GM23338 (cell line): ENCODE measurements at places on chromosomes 13 and 19.

GRCh38 chr13:97802213-97802612 lies 151.3 kb upstream of the IPO5 start:
- no peak for DNase-seq
- H3K36me3 ChIP-seq: no peaks in the 10 kb centered on the region
- H3K27me3 ChIP-seq: no peaks in the 10 kb centered on the region

- no peaks in the 10 kb centered on the region for H3K27me3 ChIP-seq
- peaks cover 20% of the 10 kb centered on the region for H3K4me1 ChIP-seq
- H3K4me3 ChIP-seq: no peak overlapping the region
- no peaks in the 10 kb centered on the region for H3K36me3 ChIP-seq
- no peak for DNase-seq
Measured at GRCh38 chr19:42466521-42467182, 23.9 kb upstream of the CXCL17 start.

GRCh38 chr13:59277106-59277505 lies 886.6 kb downstream of the DIAPH3 start:
- no peaks in the 10 kb centered on the region for H3K36me3 ChIP-seq
- H3K4me1 ChIP-seq: peaks cover 4% of the 10 kb centered on the region; the same call in 1 of the 2 replicates
- no peak overlapping the region for H3K4me3 ChIP-seq
- no peak for DNase-seq
- peaks cover 14% of the 10 kb centered on the region for H3K27me3 ChIP-seq

DNA sequence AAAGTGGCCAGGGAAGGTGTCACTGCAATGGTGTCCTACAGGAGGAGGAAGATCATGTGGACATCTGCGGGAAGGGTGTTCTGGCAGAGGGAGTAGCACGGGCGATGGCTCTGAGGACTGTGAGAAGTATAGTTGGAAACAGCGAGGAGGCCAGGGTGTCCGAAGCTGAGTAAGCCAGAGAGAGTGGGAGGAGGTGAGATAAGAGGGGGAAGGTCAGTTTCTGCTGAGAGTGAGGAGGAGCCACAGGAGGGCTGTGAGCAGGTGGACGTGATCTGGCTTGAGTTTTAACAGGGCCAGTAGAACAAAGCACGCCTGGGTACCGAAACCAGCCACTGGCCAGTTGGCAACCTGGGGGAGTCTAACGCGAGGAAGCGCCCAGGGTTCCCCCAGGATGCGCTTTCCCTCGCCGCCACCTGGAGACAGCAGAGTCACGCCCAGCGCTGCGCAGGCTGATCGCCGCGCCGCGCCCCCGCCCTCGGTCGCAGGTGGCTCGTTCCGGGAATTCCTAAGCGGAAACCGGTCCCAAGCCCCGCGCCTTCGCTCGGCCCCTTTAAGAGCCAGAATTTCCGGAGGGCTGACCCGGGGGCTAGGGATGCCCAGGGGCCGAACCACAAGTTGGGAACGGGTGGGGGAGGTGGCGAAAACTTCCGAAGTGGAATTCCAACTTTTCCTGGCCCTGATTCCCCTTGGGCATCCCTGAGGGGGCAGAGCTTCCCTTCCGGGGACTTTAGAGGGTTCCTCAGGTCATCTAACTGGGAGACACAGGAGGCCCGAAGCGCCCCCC lies 1.1 kb upstream of the LSR start:
- H3K4me1 ChIP-seq: peaks cover 12% of the 10 kb centered on the region
- peaks cover 8% of the 10 kb centered on the region for H3K36me3 ChIP-seq
- peak; percentile 99 for DNase-seq
- H3K4me3 ChIP-seq: peak overlapping the region; percentile 83
- H3K27ac ChIP-seq: peak overlapping the region; percentile 100

DNA sequence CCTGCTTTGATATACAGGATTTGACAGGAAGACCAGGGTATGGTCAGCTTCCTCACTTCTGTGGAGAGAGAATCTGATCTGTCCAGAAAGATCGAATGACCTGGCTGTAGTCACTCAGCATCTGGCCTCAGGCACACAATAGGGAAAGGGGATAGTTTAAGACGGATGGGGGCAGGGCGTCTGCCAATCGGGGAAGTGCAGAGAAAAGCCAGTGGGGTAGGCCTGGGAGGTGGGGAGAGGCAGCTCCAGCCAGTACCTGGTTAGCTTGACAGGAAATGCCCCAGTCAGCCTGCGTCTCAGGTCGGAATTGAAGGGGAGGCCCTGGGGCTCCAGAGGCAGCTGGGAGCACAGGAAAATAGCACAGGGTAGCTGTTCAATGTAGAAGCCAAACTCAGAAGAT lies 12.4 kb downstream of the ZNF444 start:
- no peaks in the 10 kb centered on the region for H3K27me3 ChIP-seq
- peak overlapping the region; percentile 87 for H3K27ac ChIP-seq
- peak; percentile 90 for DNase-seq
- H3K36me3 ChIP-seq: no peaks in the 10 kb centered on the region
- H3K4me3 ChIP-seq: peak overlapping the region; percentile 23

DNA sequence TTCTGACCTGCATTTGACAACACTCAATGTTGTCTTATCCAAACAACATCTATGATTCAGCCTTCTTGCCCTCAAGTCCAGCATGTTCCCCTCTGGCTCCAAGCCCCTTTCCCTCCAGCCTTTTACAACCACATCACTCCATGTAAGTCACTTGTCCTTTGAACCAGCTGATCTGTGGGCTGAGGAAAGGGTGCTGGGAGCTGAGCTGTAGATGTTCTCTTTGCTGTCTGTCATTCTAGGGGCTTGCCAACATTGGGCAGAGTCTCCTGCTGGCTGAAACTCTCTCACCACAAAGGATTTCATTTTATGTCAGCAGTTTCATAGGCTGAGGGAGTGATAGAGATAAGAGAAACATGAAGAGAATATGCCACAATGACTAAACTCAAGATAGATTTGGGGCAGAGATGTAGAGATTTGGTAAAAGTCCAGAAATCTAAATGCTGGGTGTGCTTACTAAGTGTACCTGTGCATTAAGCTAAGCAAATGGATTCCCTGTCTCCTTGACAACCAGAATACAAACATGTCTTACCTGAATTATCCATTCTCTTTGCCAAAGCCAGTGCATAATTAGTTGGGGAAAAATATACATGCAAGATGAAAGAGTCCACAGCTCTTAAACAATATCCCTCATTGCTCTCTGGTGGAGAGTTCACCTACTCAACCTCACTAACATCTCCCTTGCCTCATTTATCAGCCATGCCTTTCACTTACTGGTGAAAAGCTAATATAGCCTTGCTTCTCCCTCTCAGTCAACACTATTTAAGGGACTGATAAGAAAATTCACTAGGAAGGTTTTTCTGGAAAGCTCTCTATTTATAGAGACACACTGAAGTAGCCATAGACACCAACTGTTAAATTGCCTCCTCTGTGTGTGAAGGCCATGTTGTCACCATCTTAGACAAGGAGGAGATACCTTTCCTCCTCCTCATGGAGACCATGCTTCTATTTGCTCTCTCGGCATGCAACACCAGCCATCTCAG lies 175.5 kb upstream of the SERP2 start:
- no peaks in the 10 kb centered on the region for H3K36me3 ChIP-seq
- no peak for DNase-seq
- no peak overlapping the region for H3K4me3 ChIP-seq
- no peak overlapping the region for H3K27ac ChIP-seq
- H3K4me1 ChIP-seq: no peaks in the 10 kb centered on the region
- H3K27me3 ChIP-seq: no peaks in the 10 kb centered on the region

- no peak for DNase-seq
- no peak overlapping the region for H3K27ac ChIP-seq
- H3K4me1 ChIP-seq: no peaks in the 10 kb centered on the region
- no peaks in the 10 kb centered on the region for H3K27me3 ChIP-seq
Measured at GRCh38 chr13:90270226-90270625, 1077.3 kb upstream of the MIR17HG start.

DNA sequence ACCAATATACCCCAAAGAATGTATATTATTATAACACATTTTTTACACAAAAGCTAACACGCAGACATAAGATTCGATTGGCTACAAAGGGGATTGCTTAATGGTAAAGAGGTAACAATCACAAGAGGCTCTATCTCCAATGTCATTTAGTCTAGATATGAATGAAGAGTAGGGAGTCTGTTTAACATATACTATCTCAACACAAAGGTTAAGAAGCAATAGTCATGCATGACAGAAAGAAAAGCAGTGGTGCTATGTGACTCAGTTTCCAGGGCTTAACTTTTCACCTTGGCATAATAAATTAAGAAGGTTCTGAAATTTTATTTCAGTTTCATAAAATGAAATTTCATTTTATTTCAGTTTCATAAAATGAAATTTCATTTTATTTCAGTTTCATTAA lies 33.3 kb downstream of the UFM1 start:
- H3K4me1 ChIP-seq: peaks cover 6% of the 10 kb centered on the region
- no peak overlapping the region for H3K4me3 ChIP-seq
- no peak overlapping the region for H3K27ac ChIP-seq
- no peaks in the 10 kb centered on the region for H3K27me3 ChIP-seq

- no peaks in the 10 kb centered on the region for H3K27me3 ChIP-seq
- peak; percentile 97 for DNase-seq
- H3K4me1 ChIP-seq: peaks cover 22% of the 10 kb centered on the region
- peak overlapping the region; percentile 92 for H3K27ac ChIP-seq
- H3K36me3 ChIP-seq: peaks cover 27% of the 10 kb centered on the region
- H3K4me3 ChIP-seq: peak overlapping the region; percentile 95
Measured at GRCh38 chr19:49677901-49678674, 1.0 kb downstream of the PRMT1 start.

DNA sequence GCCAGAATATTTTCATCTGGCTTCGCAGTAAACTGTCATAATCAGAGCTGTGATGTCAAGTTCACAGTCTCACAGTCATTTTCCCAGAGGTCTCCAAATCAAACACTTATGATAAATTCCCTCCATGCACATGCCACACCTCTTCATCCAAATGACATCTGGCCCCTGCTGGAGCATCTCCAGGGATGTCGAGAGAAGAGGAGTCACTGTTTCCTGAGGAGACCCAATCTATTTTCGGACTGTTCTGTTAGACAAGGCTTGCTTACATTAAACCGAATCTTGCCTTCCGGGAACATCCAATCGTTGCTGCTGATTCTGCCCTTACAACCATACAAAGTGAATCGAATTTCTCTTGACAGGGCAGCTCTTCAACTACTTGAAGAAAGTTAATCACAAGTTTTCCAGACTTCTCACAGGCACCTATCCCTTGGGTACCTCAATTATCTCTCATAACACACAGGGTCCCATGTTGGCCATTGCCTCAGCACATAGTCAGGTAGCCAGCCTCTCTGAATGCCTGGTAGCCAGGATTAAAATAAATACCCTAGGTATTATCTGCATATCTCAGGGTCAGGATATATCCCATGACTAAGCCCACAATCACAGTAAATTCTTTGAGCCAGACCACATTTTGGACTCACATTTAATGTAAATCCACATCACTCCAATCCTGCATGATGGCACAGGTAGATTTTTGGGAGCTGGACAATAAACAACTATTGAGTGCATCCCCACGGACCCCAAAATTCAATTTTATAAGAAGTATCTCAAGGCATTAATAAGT lies 182.5 kb downstream of the ABCC4 start:
- peaks cover 10% of the 10 kb centered on the region; the same call in 1 of the 2 replicates for H3K4me1 ChIP-seq
- no peak for DNase-seq
- H3K36me3 ChIP-seq: no peaks in the 10 kb centered on the region
- no peaks in the 10 kb centered on the region for H3K27me3 ChIP-seq

DNA sequence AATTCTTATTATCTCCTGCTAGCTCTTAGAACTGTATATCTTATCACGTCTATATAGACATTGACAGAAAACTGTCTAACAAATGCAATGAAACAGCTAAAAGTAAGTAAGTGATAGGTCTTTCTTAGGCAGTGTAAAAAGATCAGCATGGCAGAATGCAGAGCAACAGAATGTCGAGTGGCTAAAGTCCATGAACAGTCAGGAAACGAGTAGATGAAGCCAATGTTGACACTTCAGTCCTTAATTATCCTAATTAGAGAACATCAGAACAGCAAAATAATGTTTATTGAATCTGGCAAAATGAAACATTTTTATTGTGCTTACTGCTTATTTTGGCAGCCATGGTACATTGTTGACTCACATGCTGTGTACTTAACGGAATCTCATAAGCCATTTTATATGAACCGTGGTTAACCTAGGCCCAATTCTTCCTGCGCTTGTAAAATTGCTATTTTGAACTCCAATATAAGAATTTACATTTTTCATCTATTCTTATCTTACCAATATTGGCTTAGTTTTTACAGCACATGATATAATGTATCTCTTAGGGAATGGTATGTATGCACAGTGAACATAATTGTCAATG lies 748.1 kb downstream of the DACH1 start:
- H3K4me1 ChIP-seq: peaks cover 21% of the 10 kb centered on the region; the same call in 1 of the 2 replicates
- no peak overlapping the region for H3K27ac ChIP-seq
- no peak overlapping the region for H3K4me3 ChIP-seq
- no peaks in the 10 kb centered on the region for H3K27me3 ChIP-seq
- no peak for DNase-seq

DNA sequence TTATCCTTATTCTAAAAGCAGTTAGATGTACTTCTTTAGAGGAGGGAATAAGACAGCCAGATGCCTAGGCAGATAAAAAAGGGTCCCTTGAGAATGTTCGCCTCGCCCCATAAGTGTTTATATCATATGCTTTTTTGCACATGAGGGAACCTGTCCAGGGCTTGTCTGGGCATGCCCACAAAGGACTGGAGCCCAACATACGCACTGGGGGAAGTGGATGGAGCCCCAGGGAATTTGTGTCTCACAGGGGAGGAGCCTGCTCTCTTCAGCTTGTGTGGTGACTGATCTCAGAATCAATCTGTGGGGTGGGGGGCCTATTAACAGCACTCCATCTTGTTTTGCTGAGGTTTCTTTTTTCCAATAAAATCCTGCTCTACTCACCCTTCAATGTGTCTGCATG lies 22.6 kb downstream of the MED4 start:
- no peak for DNase-seq
- no peak overlapping the region for H3K4me3 ChIP-seq
- peaks cover 73% of the 10 kb centered on the region for H3K36me3 ChIP-seq

- no peaks in the 10 kb centered on the region for H3K4me1 ChIP-seq
- no peak overlapping the region for H3K27ac ChIP-seq
- H3K4me3 ChIP-seq: no peak overlapping the region
- H3K36me3 ChIP-seq: no peaks in the 10 kb centered on the region
- DNase-seq: peak; percentile 4
- H3K27me3 ChIP-seq: no peaks in the 10 kb centered on the region
Measured at GRCh38 chr13:66714795-66715194, 515.3 kb downstream of the PCDH9 start.

DNA sequence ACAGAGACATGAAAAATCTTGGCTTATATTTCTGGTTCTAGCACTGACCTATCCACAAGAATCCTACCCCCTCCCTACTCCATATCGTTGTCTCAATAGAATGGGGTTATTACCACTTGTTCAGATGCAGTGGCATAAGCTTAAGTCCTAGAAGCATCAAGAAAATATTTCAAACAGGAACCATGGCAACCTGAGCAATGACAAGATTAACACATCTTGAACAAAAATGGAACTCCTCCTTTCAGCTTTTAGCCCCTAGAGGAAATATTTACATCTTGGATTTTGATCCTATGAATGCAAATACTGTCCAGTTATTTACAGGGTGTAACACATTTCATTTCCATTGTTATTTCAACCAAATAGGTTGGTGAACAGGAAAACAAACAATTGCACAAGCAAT lies 46.1 kb upstream of the TSC22D1 start:
- H3K4me1 ChIP-seq: no peaks in the 10 kb centered on the region
- H3K36me3 ChIP-seq: no peaks in the 10 kb centered on the region
- H3K27ac ChIP-seq: no peak overlapping the region

GRCh38 chr13:48562296-48563066 lies 29.6 kb upstream of the RCBTB2 start:
- no peak overlapping the region for H3K4me3 ChIP-seq
- H3K36me3 ChIP-seq: no peaks in the 10 kb centered on the region
- H3K4me1 ChIP-seq: 0 out of 2 replicates have a peak, but pooled peaks cover 6% of the 10 kb centered on the region

GRCh38 chr19:12331211-12331941 lies 2.1 kb downstream of the ZNF563 start:
- DNase-seq: no peak
- no peaks in the 10 kb centered on the region for H3K36me3 ChIP-seq
- no peak overlapping the region for H3K4me3 ChIP-seq
- H3K27me3 ChIP-seq: peaks cover 13% of the 10 kb centered on the region
